Renal cortex interstitium (tissue), 15 donors: ENCODE measurements at places on chromosomes 5 and 9. TPM values are rescaled to one million over a fixed set of nuclear protein-coding genes. Genes with fewer than 3 reads are reported as not detected.

IL33 gene
- polyA plus RNA-seq = 10.4 TPM

SOHLH1 gene
- not detected for polyA plus RNA-seq

PCDHA3 gene
- polyA plus RNA-seq = 0.37 TPM

HTR1A gene
- not detected for polyA plus RNA-seq

ECM2 gene
- polyA plus RNA-seq = 13.0 TPM

DNA sequence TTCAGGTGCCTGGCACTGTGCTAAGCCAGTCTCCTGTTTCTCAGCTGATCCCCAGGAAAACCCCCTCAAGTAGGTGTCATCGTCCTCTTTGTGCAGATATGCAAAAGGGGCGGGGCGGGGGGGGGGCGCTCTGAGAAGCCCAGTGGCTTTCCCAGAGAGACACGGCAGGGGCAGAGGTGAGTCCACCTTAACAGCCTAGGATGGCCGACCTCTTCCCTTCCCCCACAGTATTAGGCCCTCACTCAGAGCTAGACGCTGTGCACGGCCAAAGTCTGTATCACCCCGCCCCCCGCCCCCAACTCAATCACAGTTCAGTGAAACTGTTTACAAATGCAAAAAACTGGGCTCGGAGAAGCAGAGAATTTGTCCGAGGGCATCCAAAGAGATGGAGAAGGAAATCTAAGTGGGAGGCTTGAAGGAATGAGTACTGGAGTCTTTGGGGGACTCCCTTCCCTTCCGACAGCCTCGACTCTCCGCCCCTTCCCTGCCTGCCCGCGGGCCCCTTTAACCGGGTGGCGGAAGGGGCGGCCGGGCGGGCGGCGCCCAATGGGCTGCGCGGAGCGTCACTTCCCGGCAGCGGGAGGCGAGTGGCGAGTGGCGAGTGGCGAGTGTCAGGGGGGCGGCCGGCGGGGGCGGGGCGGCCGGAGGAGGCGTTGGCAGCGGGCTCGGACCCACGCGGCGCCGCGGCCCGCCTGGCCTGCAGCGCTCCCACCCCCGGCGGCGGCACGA, at the start of gene ERGIC1:
Gene ERGIC1, plus strand, starts transcription at position 566 of the 729 bp plus-strand sequence. Its CDS starts 163 bp downstream, at position 729.
- peak; percentile 51 for DNase-seq

- DNase-seq = no peak
Measured at GRCh38 chr9:18672706-18673105, 198.8 kb downstream of the ADAMTSL1 start.

PRELID1 gene
- polyA plus RNA-seq = 114 TPM

GRCh38 chr9:87614397-87614796, 111.5 kb upstream of the CTSL start:
- no peak for DNase-seq

OR1L6 gene
- not detected for polyA plus RNA-seq

DNA sequence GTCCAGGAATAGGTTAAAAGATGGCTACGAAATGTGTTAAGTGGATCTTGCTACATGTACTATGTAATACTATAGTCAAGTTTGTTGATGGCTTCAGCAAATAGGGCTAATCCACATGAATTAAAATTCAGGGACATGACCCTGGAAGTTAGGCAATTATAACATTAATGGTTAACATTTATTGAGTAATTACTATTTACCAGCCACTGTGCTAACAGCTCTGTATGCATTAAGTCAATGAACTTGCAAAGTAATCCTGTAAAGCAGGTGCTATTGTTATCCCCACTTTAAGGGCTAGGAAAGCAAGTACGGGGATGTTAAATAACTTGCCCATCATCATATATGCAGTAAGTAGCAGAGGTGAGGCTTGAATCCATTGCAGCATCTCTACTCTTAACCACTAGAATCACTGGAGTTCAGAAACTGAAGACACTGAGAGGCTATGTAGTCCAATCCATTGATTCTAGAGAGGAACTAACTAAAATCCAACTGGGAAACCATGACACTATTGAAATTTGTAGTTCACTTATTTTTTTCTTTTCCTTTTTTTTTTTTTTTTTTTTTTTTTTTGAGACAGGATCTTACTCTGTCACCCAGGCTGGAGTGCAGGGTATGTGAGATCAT, 77.5 kb upstream of the SPINK5 start:
- DNase-seq = no peak

GRCh38 chr9:137441935-137442321, 771 bp upstream of the ENTPD8 start:
- no peak for DNase-seq

PTGS1 gene
- 7.1 TPM for polyA plus RNA-seq

GRCh38 chr5:144378681-144379080, 208.0 kb downstream of the KCTD16 start:
- DNase-seq = no peak
